ENCODE measurements at places on chromosomes 3 and 15.

DNA sequence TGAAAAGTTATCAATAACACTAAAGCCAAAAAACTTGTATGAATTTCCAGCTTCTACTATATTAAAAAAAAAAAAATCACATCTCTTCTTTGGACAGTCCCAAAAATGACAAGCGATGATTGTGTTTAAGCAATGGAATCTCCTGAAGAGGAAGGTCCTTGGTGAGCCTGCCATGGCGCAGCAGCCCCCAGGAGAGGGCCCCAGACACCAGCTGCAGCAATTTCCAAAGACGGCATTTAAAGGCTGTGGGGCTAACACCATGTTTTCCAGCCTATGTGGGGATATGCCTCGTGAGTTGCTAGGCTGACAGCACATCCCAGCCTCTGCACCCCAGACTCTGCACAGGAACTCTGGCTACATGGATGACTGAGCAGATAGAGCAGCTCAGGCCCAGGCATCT is 14.7 kb downstream of the SKIC8 start:
- DNase-seq: no peak

- no peak for DNase-seq
Observed at GRCh38 chr15:98737721-98738120, 89.4 kb downstream of the IGF1R start.

GRCh38 chr15:82871358-82871757 is 61.9 kb downstream of the WHAMM start:
- no peak for DNase-seq

DNA sequence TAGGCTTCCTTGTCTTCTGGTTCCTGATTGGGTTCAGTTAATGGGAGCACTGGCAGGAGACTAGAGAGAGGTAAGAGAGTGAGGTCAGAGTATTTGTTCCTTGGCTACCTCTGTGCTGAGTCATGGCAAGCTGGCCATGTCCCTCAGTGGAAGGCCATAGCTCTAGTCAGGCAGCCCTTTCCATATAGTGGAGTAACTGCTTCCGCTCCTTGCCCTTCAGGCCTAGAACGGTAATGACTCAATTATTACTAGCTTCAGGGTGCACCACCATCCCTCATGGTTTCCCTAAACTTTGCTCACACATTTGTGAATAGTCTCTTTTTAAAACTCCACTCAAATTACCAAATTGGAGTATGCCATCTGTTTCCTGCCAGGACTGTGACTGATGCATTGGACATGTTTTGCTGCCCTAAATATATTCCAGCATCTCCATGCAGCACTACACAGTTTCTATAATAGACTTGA is 10.5 kb upstream of the ANO10 start:
- DNase-seq: peak; percentile 85

GRCh38 chr15:77361456-77361855 is 58.4 kb downstream of the PEAK1 start:
- DNase-seq: no peak

DNA sequence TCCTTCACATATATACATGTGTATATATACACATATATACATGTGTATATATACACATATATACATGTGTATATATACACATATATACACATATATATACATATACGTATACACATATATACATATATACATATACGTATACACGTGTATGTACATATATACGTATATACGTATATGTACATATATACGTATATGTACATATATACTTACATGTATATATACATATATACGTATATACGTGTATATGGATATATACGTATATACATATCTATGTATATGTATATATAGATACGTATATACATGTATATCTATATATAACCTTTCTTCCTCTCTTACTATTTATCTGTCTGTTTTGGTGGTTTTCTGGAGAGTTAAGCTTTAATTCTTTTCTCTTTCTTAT is 114.8 kb downstream of the NR2E3 start:
- DNase-seq: no peak

GRCh38 chr3:55549177-55549576 is 62.1 kb upstream of the WNT5A start:
- DNase-seq: no peak

GRCh38 chr3:119601154-119601553 is 3.5 kb downstream of the PLA1A start:
- DNase-seq: no peak

DNA sequence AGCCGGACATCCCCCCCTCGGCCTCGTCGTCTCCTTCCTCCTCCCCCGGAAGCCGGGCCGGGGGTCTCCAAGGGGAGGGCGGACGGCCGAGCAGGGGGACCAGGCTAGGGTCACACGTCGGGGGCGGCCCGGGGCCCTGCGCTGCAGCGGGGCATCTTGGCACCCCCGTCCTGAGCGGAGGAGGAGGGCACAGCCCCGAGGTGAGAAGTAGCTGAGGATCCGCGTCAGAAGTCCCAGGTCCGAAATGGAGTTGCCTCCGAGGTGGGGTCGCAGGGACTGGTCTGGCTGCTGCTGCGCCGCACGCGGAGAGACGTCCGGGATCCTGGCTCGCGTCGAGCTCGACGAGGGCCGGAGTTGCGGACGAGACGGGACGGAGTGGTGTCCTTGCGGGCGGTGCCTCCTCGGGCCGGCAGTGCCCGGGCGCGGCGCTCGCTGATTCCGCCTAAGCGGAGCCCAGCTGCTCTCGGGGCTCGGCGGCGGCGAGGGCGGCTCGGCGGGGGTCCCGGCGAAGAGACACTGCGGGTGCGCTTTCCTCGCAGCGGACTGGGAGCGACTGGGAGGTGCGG is at the start of gene ADCY5:
TSS of gene ADCY5 (minus strand) at position 555 of the 566 bp plus-strand sequence. CDS start at position 10, 545 bp downstream.
- DNase-seq: peak; percentile 7
